Activated naive CD4-positive, alpha-beta T cell treated with anti-CD3 and anti-CD28 coated beads for 36 hours (primary cell): ENCODE measurements at places on chromosomes 5 and 9. TPM values are rescaled to one million over a fixed set of nuclear protein-coding genes. Genes with fewer than 3 reads are reported as not detected.

ANKRD31 gene
- total RNA-seq: 0.35 TPM

GRCh38 chr9:137235424-137236237 is 4.9 kb downstream of the SLC34A3 start:
- no peak for DNase-seq

PCDHA1 gene
- total RNA-seq: not detected

- no peak for DNase-seq
Measured at GRCh38 chr9:36813154-36813553, 220.9 kb downstream of the PAX5 start.

BHMT gene
- total RNA-seq: not detected

ARID3C gene
- 0.37 TPM for total RNA-seq

DNA sequence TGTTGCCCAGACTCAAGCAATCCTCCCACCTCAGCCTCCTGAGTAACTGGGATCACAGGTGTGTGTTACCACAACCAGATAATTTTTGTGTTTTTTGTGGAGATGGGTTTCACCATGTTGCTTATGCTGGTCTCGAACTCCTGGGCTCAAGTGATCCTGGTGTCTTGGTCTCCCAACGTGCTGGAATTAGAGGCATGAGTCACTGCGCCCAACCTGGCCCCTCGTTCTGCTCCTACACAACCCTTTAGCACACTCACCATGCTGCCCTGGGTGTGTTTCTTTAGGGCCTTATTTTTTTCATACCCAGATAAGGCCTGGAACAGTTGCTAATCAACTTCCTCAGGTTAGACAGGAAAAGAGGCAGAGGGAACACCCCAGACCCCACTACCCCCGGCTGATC is 2.6 kb downstream of the PDZD2 start:
- DNase-seq: no peak

DNA sequence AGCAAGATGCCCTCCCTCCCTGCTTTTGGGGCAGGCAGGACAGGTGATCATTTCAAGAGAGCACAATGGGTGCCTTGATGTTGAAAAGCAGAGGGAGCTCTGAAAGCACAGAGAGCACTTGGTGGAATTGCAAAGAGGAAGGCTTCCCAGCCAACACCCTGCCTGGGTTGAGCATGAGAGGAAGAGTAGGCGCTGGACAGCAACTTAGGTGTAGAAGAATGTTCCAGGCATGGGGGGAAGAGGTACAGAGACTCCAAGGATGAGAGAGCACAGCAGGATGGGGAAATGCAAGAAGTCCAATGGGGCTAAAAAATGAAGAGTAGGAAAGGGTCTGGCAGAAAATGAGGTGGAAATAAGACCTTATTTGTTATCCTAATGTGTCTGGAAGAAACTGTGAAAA is 144.8 kb downstream of the TRIM36 start:
- no peak for DNase-seq

FAM81B gene
- not detected for total RNA-seq

GRCh38 chr5:139711906-139712224 is 63.7 kb downstream of the CXXC5 start:
- no peak for DNase-seq

GRCh38 chr9:34565856-34566255 is 23.7 kb downstream of the CNTFR start:
- DNase-seq: no peak

DNA sequence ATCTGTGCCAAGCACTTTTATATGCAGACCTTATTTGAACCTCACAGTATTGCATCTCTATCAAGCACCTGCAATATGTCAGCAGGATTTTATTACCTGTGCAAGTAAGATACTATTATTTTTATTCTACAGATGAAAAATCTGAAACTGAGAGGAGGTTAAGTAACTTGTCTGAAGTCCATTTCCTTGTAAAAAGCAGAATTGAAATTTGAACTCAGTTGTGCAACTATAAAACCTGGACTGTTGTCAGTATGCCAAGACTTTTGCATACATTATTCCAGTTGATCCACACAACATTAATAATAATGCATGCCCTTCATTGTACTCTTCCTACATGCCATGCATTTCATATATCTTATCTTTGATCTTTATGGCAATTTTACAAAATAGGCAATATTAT is 82.2 kb upstream of the BRINP1 start:
- no peak for DNase-seq

DNA sequence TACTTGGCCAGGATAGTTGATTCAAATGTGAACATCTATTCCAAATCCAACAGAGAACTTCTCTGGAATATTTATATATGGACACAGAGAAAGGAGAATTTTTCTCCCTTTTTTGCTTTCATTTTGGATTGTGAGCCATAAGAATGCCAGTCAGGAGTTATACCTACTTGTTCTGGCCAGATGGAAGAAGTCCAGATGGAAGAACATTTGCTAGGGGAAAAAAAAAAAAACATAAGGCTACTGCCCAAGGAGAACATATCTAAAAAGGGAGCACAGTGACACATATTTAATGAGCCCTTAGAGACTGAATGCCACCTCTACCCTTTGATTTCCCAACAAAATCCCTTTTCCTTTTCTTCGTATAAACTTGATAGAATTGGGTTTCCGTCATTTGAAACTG is 61.7 kb upstream of the PPP2R2B start:
- DNase-seq: no peak

DNA sequence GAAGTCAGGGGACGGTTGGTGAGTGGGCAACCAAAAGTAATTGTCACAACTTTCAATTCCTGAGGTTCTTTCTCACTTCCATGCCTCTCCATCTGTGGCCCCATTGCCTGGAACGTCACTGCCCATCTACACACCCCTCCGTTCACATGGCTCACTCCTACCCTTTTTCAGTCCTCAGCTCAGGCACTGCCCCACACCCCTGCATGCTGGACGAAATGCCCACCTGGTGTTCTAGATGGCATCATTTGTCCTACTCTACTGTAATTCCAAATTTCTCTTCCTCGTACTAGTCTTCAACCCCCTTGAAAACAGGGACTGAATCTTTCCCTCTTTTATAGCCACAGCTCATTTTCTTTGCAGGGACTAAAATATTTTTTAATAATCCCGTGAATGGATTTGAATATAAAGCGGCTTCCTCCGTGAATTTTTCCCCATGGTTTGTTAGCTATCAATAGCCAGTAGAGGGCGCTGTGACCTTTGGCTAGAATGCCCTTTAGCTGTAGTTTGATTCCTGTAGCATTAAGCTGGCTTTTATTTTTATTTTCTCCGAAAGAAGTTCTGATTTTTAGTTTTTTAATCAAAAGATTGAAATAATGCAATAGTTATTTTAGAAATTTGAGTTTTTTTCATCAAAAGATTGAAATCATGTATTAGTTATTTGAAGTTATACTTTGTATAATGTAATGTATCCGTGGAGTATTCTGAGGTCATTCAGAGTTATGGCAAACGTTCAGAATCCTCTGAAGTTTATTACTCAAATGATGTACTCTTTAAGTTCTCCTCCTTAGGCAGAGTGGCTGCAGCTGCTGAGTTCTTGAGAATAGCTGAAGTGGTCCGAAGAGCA is 232.1 kb downstream of the SH3GL2 start:
- peak; percentile 63 for DNase-seq

DNA sequence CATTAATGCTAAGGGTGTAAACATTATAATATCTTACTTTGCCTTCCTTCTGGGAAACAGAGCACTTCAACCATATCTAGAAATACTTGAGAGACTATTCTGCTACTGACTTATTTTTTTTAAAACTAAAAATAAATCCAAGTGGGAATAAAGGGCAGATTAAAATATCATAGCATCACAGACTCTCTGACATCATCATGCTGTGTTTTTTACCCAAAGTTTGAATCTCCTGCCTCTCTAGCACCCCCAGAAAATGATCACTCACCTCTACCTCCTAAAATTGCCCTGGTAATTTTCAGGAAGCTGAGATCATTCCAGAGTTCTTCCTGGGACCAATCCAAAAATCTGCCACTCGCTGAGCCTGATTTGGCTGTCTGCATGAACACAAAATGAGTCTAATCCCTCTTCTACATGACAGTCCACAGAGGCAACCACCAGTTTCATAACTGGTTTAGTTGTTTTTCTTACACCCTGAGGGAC is 813.8 kb upstream of the DMAC1 start:
- DNase-seq: no peak

DNA sequence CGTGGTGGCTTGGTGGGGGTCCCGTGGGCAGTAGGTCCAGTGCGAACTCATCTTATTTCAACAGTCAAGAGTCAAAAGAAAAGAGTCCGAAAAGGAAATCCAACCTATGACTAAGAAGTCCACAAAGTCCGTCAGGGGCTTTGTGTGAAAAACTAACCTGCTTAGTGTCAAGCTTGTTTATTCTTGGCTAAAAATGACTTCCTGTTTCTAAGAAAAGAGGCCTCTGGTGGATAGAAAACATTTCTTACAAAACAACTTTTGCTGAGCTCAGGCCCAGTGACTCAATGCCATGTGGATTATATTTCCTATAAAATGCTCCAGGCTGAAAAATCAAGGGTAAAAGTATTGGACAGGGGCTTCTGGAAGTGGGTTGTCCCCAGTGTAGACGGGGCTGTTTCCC is 105.9 kb downstream of the GADD45G start:
- no peak for DNase-seq

GRCh38 chr9:33159777-33160127 is 7.4 kb downstream of the B4GALT1 start:
- peak; percentile 87 for DNase-seq

KYAT1 gene
- total RNA-seq: 29.6 TPM

DNA sequence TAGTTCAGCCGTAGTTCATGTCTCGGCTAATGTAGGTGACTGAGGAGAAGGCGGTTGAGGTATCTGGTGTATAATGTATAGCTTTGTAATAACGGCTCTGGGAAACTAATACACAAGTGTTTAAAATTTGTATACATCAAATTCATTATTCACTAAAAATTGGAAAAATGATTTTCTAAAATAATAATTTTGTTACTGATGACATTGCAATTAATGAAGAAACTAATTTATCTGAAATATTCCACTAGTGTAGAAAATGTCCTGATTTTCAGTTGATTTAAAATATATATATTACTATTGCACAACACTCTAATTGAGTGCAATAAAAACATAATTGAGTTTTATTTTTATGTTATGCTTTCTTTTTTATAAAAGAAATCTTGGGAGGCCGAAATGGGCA is 823.0 kb downstream of the TAF11L14 start:
- no peak for DNase-seq
